GM23248 (cell line): ENCODE measurements at places on chromosomes 5 and 9. TPM values are rescaled to one million over a fixed set of nuclear protein-coding genes. Genes with fewer than 3 reads are reported as not detected.

The MIER3 gene
- polyA plus RNA-seq, result 5.3 and 5.8 TPM in 2 replicates

DNA sequence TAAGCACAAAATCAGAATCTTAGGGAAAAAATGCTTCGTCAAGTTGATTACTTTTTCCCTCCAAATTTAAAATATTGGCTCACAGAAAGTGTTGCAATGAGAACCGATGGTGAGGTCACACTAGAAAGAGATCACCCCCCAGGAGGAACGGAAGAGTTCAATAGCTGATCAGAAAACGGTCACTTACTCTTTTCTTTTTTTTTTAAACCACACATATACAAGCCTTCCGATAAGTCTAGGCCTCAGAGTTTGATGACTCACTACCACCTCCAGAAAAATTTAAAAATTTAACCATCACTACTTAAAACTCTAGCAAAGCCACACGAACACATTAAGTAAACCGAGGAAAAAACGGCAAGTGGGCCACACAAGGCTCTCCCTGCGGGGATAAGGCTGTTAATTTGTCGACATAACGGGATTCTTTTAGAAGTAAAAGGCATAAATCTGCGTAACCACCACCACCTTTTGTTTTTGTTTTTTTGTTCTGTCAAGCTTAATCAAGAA is 1.2 kb downstream of the SURF4 start:
- peak; percentile 91 for DNase-seq

- DNase-seq, result no peak
Measured at GRCh38 chr5:31481531-31482165, 50.2 kb downstream of the DROSHA start.

The TXNDC8 gene
- not detected in 2 replicates for polyA plus RNA-seq

- no peak for DNase-seq
Measured at GRCh38 chr9:81372628-81373191, 316.6 kb downstream of the TLE1 start.

DNA sequence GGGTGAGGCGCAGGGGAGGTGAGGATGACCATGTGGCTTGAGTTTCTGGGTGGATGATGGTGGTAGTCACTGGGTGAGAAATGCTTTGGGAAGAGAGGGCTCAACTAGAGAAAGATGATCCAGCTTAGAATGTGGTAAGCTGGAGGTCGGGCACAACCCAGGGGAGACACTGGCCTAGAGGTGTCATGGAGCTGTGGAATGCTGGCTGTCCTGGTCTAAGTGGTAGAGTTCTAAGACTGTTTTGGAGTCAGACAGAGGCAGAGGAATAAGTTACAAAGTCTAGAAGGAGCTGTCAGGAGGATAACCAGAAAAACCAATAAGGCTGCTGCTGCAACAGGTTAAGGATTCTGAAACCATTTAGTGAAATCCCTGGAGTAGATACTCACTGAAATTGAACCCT is 19.2 kb upstream of the ACSL6 start:
- DNase-seq, result no peak

DNA sequence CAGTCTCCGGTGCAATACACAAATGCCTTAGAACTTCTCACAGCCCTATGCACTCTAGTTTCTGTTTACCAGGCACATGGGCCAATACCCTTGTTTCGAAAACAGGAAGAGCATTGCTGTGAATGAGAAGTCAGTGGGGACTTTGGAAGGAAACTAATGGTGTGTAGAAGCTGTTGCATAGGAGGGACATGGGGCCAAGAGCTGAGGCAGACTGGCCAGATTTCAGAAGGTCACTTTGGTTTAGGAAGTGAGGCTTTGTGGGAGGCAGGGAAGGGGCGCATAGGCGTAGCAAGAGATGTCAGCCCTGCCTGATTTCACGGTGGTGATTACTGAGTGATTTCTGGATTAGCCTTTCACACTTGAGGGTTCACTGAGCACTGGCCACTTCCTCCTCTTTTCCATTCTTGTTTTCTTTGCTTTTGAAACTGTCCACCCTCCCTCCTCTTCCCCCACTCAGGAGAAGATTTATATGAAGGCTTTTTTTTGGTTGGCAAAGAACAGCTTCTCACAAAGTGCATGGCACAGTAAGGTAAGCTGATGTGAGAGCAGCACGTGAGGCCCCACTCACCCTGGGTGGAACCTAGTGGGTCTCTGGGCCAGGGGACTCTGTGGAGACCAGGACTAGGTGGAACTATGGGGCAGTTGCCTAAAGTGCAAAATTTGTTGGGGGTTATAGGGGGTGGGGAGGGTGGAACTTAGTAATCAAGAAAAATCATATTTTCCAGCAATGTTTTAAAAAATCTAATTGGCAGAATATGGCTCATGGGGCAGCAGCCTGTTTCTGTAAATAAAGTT is 6.1 kb upstream of the TMEM252 start:
- DNase-seq, result no peak
